Gastrocnemius medialis (tissue), 4 donors: ENCODE measurements at places on chromosomes 16 and 17.

DNA sequence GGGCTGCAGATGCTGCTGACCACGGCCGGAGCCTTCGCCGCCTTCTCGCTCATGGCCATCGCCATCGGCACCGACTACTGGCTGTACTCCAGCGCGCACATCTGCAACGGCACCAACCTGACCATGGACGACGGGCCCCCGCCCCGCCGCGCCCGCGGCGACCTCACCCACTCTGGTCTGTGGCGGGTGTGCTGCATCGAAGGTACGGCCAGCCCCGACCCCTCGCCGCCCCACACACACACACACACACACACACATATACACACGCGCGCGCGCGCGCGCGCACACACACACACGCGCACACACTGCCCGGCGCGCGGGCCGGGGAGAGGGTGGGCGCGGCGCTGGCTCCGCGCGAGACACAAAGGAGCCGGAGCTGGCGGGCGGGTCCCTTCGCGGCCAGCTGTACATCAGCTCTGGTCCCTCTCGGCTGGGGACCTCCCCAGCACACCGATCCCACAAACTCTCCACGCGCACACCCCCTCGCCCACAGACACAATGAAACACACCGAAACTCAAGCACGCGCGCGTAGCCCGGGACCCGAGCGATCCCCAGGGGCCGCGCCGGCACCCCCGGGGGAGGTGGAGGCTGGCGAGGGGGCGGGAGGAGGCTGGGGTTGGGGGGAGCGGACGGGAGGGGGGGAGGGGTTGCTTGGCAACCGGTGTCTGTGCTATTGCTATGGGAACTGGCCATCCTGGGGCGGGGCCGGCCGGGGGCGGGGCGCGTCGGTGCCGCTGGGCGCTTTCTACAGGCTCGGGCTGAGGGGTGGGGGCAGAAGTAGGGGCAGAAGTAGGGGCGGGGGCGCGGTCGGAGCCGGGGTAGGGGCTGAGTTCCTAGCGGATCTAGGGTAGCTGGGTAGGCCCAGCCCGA lies 658 bp downstream of the CACNG4 start:
- no peak for DNase-seq

DNA sequence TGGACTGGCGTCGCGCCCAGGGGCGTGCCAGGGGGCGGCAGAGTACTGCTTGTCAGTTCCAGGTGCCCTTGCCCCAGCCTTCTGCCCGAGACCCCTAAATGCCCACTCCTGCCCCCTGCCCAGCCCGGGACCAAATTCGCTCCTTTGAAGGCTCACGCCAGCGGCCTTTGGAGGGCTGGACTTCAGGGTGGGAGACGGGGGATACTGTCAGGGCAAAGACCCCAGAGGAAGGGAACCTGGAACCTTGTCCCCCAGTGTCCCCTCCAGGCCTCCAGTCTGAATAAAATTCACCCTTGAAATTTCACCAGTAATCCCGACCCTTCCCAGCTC lies 737 bp downstream of the OTOP3 start:
- DNase-seq: no peak

- no peak for DNase-seq
Measured at GRCh38 chr17:58338454-58338840, 9.9 kb upstream of the TSPOAP1 start.

GRCh38 chr17:34606763-34607162 lies 27.4 kb downstream of the TMEM132E start:
- no peak for DNase-seq

DNA sequence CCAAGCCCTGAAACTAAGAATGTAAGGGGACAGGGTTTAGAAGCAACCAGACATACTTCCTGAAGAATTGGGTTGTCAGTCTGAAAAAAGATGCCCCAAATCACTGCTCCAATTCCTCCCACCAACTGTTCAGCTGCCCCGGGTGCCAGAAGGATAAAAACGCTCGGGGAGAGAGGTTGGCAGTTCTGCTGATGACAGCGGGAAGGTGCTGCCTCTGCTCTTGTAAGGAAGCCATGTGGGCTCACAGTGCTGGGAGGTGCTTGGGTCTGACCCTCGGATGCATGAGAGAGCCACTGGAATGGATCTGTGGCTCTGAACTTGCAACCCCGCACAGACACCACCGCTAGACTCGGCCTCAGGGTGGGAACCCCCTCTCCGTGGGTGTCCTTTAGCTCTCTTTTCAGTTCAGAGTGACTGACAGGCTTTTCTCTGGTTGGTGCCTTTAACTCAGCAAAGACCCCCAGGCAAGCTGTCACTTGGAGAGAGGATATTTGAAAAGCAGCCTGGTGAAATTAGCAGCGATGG lies 364.8 kb upstream of the RBFOX1 start:
- no peak for DNase-seq

- no peak for DNase-seq
Measured at GRCh38 chr16:55398762-55399161, 74.8 kb downstream of the IRX6 start.

- no peak for DNase-seq
Measured at GRCh38 chr17:3026856-3027751, 36.3 kb downstream of the OR1D5 start.

GRCh38 chr17:32111141-32111771 lies 31.0 kb upstream of the RHOT1 start:
- no peak for DNase-seq

DNA sequence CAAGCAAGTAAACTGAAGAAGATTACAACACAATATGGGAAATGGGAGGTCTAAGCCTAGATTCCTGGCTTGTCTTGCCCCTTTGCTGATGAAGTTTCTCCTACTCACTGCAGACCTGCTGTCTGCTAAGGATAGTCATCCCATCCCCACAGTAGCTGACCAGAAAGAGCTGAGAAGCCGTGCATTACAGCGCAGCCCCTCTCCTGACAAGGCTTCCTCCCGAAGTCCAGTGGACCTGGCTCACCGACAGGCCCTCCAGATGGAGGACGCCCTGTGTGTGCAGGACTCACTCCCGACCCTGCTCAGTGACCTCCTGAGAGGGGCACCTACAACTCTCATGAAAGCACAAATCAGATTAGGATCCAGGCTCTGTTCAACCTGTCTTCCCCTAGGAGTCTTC lies 35.4 kb downstream of the KIAA0753 start:
- no peak for DNase-seq

DNA sequence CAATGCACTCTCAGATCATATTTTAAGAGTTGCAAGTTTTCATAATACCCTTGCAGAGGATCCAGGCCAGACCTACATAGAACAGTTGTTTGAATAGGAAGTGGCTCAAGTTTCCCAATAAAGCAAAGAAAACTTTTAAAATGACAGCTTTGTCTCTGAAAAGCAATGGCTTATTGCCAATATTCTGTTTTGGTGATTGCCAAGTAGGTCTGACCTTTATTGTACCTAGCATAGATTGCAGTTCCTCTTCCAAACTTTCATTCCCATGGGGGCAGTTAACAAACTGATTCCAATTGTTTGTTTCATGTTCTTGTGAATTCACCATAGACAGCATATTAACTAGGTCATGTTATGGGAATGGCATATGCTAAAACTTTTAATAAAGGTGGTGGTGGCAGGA lies 664.6 kb upstream of the CA10 start:
- DNase-seq: no peak

- no peak for DNase-seq
Measured at GRCh38 chr17:73785496-73785895, 141.3 kb upstream of the SDK2 start.

DNA sequence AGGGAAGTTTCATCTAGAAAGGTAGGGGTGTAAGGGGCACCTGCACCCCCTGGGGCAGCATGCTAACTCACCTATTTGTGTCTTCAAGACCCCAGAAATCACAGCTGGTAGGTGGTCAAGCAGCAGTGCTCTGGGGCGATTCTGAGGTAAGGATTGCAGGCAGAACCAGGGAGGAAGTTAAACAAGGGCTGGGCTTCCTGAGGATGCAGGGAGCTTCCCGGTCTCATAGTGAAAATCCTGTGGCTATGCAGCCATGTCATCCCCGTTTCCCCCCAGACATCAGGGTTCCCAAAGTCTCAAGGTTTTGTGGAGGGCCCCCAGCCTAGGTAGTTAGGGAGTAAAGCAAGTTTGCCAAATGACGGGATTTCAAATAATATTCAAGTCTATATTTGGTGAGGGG lies 78.5 kb downstream of the C16orf78 start:
- DNase-seq: no peak

DNA sequence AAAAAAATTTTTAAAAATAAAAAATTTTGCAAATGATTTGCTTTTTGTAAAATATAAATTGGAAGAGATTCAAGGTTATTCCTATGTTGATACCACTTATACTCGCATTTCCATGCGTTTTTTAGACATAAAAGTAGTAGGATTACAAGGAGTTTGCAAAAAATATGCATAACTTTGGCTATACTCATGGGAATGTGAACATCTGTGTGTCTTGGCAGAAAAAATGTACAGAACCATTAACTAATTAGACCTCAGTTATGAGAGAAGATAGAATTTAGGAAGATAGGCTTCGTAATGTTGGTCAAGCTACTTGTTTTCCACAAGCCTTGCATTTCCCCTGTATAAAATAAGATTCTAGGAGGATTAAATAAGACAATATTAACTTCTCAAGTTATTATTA lies 61.1 kb upstream of the VPS4A start:
- DNase-seq: no peak

DNA sequence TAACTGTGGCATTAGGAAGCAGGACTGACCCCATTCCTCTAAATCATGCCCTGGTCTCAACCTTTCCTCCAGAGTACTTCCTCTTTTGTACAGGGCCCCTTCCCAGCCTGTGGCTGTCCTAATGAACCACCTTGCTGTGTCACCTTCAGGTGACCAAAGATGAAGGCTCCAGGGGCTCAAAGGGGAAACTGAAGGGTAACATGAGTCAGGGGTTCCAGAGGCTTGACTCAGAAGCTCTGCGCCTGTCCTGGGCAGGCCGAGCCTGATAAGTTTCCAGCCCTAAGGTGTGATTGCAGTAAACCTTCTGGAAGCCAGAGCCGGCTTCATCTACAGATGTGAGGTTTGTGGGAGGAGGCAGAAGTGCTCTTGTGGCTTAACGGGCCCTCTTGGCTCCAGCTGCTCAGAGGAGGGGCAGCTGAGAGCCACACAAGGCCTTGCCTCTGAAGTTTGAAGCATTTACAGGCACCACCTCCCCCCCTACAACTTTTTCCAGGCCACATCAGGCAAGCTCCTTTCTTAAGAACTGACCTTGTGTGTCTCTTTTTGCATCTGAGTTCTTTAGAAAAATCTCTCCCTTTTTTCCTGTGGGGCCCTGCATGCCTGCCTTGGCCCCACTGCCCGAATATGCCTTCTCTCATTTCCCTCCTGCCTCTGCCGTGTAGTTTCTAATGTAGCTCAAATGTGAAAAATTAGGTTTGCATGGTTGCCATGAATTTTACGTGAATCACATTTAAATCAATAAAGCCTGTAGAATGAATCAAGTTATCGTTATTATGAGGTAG lies 149.9 kb downstream of the CLEC16A start:
- DNase-seq: no peak

DNA sequence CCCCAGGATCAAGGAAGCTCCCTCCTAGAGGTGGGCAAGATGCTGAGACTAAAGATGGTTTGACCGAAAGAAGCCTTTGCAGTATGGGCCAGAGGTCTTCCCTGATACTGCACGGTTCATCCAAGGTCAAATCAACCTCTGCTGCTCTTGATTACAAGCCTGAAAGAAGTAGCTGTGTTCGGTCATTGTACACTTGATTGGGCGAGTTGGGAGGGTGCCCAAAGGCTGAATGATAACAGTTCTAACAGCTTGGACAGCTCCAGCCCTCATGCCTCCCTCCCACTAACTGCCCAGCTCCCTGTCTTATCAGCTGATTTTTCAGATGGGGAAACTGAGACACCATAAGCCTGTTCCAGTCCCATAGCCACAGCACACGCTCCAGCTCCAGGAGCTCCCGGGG lies 42.8 kb downstream of the ABCC12 start:
- DNase-seq: no peak

DNA sequence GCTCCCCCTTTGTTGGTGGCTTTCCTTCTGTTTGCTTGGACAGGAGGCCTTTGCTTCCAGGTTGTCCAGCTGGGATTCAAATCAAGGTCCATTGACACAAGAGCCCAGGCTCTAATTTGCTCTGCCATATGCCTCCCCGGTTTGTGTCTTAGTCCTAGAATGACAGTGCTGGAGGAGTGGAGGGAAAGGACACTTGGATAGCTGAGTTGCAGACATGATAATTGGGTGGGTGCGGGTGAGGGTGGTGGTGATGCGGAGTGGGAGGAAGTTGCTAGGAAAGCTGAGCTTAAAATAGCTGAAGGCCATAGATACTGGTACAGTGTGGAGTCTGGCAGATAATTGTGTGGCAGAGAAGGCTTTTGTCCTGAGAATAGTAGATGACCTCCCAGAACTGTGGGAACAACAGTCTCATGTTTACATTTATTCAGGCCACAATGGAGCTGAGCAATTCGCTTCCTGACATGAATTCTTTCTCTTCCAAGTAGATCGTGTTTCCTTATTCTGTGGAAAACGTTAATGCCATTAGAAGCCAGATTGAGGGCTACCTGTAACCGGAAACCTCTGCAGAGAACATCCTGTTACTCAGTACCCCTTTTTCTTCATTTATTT lies 23.8 kb downstream of the SEC14L1 start:
- peak; percentile 45 for DNase-seq

DNA sequence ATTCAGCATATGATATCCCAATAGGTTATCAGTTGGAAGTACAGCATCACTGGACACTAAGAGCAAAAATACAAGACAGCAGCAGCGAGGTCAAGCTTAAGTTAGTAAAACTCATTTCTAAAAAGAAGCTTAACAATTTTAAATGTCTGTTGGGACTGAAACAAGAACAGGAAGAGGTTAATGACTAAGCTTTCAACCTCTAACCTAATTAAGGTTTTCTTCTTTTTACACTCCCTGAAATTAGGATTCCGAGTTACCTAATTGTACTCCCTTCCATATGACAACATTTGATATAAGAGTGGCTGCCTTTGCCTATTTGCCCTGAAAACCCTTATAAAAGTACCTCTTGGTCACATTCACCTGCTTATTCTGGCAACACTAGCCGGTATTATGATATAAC lies 34.3 kb downstream of the CPSF4L start:
- DNase-seq: no peak

- DNase-seq: no peak
Measured at GRCh38 chr16:28136751-28137434, 73.4 kb upstream of the GSG1L start.

DNA sequence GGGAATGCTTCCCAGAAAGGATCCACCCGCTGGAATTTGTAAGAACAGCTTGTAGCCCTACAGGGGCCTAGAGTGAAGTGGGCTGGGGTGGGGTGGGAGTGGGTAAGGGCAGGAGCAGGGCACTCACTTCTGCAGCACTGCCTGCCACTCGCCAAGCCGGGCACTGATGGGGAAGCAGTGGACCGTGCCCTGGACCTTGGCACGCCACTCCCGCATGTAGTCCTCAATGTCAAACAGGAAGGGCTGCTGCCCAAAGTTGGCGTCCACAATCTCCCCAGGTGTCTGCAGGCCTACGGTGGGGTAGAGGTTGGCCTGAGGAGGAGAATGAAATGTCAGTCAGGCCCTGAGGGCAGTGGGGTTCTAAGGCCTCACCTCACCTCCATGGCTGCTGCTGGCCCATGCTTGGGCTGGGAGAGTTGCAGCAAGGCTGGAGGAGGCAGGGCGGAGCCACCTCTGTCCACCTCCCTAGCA lies 15.7 kb upstream of the GFOD2 start:
- DNase-seq: no peak

DNA sequence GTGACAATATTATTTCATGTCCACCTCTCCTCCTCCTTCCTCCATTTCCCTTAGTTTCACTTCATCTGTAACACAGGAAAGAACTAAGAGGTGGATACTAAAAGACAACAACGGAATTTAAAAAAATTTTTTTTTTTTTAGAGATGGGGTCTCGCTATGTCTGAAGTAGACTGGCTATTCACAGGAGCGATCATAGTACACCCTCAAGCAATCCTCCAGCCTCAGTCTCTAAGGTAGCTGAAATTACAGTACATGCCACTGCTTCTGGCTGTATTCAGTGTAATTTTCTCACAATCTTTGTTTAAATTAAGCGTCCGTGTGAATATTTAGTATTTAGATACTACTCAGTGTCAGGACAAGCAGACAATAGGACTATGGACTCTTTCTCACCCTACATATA lies 35.6 kb downstream of the FBXL20 start:
- no peak for DNase-seq
